ENCODE measurements at places on chromosomes 16 and 17.
A peak's percentile ranks its signal among the peaks of the same experiment; 100 is the strongest.

DNA sequence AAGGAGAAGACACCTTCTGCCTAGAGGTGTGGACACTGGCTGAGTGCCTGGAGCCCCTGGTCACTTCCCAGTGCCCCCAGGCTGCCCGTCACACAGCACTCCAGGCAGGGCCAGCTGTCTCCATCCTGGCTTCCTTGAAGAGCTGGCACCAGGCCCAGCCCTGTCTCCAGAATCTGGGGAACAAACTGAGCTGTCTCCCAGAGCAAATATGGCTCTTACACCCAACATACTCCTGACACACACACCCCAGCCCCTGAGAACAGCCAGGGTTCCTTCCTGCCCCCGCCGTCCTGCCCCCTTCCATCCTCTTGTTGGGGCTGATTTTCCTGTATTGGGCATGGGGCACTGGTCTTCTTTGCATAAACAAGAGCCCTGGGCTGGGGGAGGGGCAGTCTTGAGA lies 9.1 kb downstream of the NHERF1 start:
- no peak for DNase-seq

GRCh38 chr16:86101897-86102157 lies 202.9 kb downstream of the IRF8 start:
- DNase-seq, result no peak

DNA sequence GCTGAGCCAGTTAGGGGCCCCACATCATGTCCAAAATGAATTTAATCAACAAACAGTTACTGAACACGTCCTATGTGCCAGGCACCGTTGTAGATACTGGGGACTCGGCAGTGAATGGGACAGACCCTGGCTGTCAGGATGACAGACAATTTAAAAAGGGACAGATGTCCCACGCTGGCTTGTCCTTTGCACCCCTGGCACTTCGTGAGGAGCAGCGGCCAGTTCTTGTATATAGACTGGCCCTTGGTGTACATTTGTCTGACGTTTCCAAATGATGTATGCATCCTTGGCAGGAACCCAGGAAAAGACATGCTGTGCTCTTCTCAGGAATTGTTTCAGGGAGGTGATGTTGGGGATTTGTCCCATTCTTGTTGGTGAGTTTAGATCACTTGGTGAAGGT lies 21.1 kb downstream of the IL4R start:
- no peak for DNase-seq

- no peak for DNase-seq
Measured at GRCh38 chr17:77613627-77614026, 344.9 kb upstream of the TNRC6C start.

DNA sequence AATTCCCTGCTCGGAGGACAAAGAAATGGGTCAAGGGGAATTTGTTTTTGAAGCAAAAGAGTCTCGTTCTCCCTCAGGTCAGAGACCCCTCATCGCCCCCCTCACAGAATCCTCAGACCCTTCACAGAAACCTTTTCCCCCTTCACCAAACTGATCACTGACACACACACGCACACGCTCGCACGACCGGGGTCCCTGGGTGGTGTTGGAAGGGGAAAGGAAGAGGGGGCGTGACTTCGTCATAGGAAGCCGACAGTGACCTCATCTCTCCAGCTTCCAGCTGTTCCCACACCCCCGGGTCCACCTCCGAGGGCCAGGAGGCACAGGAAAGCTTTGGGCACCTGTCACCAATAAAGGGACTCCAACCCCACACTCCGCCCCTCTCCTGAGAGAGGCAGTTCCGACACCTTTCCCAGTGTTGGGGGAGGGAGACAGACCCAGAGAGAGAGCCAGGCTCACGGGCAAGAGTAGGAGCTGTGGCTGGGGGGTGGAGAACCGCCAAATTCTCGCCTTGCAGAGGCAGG lies 1.2 kb downstream of the ASGR1 start:
- no peak for DNase-seq

- DNase-seq, result no peak
Measured at GRCh38 chr17:27793906-27794569, 6.3 kb downstream of the NOS2 start.

DNA sequence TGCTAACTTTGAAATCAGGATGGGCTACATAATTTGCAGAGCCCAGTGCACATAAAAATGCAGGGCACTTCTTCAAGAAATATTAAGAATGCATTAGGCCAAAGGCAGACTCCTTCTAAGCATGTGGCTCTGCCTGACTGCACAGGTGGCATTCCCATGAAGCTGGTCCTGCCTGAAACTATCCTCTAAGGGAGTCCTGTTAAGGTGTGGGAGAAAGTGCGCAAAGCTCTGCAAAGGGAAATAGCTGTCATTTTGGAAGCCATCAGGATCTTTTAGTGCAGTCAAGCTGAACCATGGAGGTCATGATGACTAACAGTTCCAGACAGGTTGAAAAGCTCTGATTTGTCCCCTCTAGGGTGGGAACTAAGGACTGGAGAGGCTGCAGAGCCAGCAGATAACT lies 41.9 kb upstream of the CRHR1 start:
- no peak for DNase-seq

- peak; percentile 81 for DNase-seq
Measured at GRCh38 chr17:76540381-76541300, 797 bp downstream of the PRCD start.

GRCh38 chr17:34201225-34201624 lies 53.9 kb upstream of the CCL2 start:
- no peak for DNase-seq

- DNase-seq, result no peak
Measured at GRCh38 chr16:10485698-10486382, 94.6 kb downstream of the EMP2 start.

DNA sequence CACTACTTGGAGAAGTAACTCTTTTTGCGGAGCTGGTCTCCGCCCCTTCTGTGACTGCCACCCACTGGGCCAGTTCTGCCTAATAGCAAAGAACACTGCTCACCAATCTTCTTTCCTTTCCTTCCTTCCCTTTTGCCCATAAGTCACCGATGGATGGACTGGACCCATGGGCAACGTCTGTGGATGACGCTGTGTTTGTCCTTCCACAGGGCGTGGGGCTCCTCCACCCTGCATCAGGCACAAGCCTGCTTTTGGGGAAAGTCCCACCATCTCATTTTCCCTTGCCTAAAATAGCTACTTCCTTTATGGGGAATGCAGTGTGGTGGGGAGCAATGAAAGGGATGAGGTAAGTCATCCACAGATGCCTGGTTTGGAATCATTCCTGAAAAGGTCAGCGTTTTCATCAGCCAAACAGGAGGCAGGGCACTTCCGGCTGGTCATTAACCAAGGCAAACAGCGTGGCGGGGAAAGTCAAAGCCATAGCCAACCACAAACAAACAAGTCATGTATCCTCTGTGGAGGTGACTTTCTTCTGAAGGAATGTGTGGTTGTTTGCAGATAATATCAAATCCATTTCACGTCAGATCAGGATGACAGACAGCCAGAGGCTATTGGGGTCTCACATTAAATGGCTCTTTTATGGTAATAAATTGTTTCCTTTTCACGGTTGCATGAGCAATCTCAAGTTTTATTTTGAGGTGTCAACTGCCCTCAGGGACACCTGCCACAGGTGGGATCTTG lies 30.7 kb upstream of the MED9 start:
- DNase-seq, result no peak

- DNase-seq, result no peak
Measured at GRCh38 chr16:20884240-20884556, 16.0 kb downstream of the DCUN1D3 start.

- no peak for DNase-seq
Measured at GRCh38 chr16:70746040-70746707, 54.8 kb downstream of the VAC14 start.

DNA sequence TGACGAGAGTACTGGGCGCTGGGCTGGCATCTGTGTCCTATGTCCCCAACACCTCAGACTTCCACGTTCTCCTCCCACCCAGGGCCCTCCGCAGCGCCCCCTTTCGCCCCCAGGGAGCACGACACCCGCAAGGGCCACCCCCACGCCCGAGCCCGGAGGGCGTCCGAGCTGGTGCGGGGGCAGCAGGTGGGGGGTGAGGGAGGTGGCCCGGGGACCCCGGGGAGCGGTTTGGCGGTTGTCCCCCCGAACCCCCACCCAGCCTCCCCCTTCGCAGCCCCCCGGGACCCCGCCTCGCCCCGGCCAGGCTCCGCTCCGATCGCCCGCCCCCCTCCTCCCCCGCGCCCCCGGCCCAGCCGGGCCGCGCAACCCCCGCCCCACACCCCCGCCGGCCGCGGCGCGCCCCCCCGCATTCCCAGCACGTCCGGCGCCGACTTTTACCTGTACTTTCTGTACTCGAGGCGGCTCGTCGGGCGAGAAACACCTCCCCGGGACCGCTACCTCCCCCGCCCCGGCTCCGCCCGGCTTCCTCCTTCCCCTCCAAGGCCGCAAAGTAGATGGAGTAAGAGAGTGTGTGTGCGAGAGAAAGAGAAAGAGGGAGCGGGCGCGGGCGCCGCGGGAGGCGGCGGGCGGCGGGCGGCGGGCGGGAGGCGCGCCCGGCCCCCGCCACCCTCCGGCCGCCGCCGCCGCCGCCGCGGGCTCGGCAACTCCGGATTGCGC lies 901 bp downstream of the CDYL2 start:
- no peak for DNase-seq

- no peak for DNase-seq
Measured at GRCh38 chr17:57151798-57152197, 66.8 kb downstream of the AKAP1 start.

DNA sequence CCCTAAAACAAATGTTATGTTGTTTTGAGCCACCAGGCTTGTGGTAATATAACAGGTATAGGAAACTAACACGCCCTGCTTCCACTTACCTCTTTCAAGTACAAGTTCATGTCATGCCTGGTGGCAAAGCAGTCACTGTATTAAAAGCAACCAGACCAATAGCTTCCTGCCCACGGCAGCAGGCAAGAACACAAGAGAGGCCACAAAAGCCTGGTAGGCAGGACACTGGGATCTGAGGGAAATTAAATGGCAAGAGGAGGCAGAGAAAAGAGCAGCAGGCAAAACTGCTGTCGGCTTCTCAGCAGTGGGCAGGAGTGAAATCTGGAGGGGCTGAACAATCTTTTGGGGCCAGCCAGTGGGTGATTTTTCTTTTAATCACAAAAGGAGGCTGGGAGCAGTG lies 2.2 kb downstream of the CYTH1 start:
- no peak for DNase-seq

DNA sequence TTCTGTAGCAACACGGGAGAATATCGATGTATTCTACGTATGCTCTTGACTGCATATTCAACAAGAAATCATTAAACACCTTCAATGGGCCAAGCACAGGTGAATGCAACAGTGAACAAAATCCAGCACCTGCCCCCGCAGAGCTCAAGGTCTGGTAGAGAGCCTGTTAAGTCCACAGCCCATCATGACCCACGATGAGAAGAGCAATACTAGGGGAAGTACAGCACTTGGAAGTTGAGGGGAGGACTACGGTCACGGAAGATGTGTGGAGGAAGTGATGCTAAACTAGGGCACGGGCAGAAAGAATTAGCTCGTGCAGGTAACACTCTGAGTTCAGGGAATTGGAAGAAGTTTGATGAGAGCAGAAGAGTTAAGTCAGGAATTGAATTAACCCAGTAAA lies 253.6 kb downstream of the HAPSTR1 start:
- no peak for DNase-seq

GRCh38 chr16:6605490-6605889 lies 727.2 kb upstream of the RBFOX1 start:
- no peak for DNase-seq

DNA sequence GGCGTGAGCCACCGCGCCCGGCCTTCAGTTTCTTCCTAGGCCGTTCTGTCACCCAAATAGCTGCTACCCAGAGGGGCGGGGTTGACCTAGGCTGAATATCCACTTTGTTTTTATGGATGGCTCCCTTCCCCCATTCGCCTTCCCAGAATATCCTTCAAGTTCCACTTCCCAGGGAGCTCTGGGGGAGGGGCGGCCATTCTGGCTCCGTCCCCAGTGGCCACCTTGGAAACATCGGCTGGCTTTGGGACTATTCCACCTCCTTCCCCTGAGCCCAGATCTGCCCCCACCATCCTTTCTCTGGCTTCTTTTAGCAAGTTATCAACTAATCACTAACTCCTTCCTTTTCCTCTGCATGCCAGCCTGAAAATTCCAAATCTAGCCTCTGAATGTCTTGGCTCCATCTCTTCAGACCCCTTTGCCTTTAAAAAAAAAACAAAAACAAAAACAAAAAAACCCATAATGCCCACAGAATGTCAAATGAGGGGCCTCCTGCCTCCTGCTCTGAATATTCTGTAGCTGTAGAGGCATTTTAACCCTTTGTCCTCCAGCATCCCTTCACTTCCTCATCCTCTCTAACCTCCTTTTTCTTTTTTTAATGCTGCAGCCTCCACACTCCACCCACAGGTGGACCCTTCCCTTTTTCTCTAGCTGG lies 6.4 kb downstream of the ATP1B2 start:
- no peak for DNase-seq

DNA sequence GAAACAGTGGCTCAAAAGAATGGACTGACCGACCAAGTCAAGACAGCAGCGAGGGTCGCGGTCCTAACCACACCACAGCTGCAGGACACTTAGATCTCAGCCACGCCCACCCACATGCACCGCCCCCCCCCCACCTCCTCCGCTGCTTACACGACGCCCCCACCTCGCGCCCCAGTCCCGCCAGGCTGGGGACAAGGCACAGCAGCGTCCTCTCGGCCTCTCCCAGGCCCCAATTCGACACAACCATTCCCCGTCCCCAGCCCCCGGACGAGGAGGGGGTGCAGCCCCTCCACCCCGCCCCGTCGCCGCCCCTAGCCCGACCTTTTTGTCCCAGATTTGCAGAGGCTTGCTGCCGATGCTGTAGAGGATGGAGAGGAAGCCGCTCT lies 477 bp downstream of the CFAP20 start:
- DNase-seq, result no peak

- DNase-seq, result no peak
Measured at GRCh38 chr16:67481561-67482232, 740 bp upstream of the ATP6V0D1 start.

DNA sequence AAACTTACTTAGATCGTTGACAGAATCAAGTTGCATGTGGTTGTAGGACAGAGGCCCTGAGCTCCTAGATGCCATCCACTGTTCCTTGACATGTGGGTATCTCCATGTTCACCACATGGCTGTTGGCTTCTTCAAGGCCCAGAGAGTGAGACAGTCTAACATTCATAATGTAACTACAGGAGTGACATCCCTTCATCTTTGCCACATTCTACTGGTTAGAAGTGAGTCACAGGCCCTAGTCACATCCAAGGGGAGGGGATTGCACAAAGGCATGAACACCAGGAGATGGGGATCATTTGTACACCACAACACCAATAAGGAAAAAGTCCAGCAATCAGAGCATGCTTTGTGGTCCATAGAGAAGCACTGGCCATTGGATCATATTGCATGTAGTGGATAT lies 56.6 kb downstream of the WSCD1 start:
- DNase-seq, result no peak

DNA sequence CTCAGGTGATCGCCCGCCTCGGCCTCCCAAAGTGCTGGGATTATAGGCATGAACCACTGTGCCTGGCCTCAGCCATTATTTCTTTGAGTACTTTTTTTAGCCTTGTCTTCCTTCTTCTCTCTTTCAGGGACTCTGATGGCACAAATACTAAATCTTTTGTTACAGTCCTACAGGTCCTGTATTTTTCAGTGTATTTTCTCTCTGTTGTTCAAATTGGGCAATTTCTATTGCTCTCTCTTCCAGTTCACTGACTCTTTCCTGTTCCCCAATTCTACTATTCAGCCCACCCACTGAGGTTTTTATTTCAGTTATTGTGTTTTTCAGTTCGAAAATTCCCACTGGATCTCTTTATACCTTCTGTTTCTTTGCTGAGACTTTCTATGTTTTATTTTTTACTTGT lies 7.5 kb upstream of the DOK4 start:
- no peak for DNase-seq
